ENCODE measurements at places on chromosomes 2 and 18.

GRCh38 chr18:80200932-80201672 is 46.2 kb downstream of the PARD6G start:
- no peak for DNase-seq

GRCh38 chr2:144071461-144071860 is 448.5 kb downstream of the ZEB2 start:
- DNase-seq = no peak

GRCh38 chr18:55781481-55781957 is 193.5 kb upstream of the TCF4 start:
- no peak for DNase-seq

DNA sequence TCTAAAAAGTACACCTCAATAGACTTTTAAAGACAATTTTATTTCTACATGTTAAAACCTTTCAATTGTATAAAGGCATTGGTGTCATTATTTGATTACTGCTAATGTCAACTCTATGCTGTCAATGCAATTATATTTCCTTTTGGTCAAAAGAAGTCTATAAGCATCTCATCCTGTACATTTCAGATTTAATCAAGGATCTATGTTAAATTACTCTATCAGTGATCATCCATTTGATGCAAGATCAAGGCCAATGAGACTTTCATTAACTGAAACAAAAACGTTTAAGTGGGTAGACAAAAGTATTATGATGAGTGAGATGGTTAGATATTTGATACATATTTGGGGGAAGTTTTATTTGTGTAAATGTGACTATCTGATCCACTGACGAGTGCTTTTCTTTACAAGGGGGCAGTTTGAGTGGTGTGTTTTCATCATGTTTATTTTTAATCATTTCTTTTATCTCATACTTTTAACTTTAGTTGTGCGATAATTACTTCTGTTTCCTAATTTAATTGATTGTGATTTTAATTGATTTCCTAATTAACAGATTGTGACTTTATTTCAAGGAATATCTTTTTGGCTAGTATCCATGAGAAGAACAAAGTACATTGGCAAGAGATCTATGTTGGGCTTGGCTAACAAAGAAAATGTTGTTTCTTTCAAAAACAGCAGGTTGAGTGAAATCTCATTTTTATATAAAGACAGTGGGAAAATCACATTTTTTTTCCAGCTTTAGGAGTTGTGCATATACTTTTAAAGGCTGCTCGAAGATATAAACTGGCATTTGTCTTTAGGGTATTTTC is 1.1 kb downstream of the ARHGAP28 start:
- no peak for DNase-seq

DNA sequence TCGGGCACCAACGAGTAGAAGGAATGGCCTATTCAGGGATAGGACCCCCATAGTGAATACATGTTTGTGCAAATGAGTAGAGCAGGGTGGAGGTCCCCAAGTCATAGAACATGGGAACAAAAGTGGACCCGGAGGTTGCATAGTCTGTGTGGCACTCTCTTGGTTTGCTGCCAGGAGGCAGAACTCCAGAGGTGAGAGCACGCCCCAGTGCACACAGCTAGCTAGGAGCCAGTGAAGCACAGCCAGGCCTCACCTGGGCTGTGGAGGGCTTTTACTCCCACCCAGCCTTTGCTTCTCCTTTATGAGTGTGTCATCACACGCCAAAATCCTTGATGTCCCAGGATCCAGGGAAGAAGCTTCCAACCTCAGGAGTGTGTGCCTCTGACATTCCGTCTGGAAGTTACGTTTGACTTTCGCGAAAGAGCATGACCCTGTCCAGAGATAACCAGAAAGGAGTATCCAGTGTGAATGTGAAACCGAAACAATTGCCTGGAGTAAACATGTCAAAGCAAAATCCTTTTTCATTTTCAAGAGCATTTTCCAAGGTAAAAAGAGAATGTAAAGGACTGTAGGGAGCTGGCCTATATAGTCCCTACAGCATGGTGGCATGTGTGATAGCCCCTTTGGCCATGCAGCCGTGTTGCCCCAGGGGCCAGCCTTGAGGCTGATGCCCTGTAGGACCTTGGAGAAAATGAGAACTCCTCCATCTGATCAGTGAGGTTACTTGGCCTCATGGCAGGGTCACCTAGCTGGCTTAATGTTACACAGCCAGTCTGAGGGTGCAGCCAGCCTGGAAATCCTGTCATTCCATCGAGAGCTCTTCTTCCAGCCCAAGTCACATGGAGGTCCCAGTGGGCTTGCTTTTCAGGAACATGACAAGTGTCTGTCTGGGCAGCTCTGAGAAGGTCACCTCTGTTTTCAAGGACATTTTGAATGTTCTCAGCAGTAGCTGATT is 8.8 kb downstream of the TRIB2 start:
- no peak for DNase-seq

DNA sequence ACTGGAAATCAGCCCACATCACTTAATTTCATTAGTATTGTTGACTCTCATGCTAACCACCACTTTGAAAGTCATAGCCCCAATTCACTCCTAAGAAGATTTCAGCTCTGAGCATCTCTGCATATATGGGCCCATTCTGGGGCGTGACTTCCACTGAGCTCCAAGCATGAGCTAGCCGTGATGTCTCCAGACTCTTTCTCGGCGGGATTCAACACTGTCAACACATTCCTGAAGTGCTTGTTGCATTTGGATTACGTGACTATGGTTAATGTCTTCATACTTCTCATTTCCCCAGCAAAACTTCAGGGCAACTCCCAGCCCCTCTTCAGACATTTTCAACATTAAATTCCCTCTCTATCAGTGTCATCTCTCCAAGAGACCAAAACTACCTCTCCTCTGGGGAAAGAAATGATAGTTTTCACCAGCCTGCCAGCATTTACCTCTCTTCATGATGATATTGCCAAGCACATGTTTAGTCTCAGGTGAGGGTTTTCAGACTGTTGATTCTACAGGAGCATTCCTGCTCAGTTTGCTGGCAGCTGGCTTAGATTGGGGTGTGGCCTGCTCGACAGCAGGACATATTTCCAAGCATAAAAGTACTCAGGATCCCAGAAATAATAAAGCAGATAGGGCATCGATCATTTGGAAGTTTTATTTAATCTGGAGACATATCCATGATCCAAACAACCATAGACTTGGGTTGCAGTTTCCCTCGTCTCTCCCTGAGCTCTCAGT is 81.7 kb downstream of the FEZ2 start:
- DNase-seq = no peak
